ENCODE measurements at places on chromosomes 11 and 22. TPM values are rescaled to one million over a fixed set of nuclear protein-coding genes. Genes with fewer than 3 reads are reported as not detected.
A peak's percentile ranks its signal among the peaks of the same experiment; 100 is the strongest.

The ZW10 gene
- 9.8 TPM for total RNA-seq

The CTTN gene
- total RNA-seq = 240 TPM

- no peak for DNase-seq
Measured at GRCh38 chr11:75152651-75153427, 1.9 kb downstream of the SLCO2B1 start.

The TOMM22 gene
- 36.8 TPM for total RNA-seq

DNA sequence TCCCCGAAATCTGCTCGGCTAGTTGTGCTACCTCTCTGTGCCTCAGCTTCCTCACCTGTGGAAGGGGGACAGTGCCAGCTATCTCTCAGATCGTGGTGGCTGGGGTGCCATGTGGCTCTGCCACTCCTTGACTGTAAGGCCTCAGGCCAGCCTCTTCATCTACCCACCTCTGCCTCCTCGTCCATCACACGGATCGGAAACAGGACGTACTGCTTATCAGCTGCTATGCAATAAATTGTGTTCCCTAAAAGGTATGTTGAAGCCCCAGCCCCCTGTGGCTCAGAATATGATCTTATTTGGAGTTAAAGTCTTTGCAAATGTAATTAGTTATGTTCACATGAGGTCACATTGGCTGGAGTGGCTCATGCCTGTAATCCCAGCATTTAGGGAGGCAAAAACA is 7.8 kb downstream of the PPM1F start:
- no peak for DNase-seq

DNA sequence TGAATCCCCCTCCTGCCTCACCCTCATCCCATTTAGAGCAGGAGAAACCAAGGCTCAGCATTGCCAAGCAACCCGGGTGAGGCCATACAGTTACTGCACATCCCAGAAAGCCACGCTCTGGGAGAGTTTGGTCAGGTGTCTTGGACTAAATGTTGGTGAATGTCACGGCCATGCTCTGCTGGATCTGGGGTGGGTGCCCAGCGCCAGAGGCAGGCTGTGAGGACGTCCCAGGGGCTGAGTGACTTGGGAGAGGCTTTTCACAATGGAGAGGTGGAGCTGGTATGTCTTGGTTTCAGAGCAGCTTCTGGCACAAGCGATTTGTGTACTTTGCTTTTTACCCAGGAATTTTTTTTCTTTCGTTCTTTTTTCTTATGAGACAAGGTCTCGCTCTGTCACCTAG is 6.6 kb downstream of the SERHL2 start:
- no peak for DNase-seq

DNA sequence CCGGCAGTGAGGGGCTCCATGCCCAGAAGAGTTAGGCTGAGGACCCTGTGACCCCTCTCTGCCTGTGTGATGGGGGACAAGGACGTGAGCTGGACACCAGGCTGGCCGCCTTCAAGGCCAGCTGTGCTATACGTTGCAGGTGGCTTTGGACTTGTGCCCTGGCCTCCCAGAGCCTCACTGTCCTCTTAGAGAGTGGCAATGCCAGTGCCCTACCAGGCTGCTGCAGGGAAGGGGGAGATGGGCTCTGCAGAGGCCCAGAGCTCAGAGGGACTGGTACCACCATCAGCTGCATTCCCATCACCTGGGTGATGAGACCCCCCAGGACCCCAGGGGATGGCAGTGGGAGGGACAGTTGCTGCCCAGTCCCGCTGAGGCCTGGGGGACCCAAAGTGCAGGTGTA is 90.4 kb upstream of the SHISAL1 start:
- peak; percentile 14 for DNase-seq

DNA sequence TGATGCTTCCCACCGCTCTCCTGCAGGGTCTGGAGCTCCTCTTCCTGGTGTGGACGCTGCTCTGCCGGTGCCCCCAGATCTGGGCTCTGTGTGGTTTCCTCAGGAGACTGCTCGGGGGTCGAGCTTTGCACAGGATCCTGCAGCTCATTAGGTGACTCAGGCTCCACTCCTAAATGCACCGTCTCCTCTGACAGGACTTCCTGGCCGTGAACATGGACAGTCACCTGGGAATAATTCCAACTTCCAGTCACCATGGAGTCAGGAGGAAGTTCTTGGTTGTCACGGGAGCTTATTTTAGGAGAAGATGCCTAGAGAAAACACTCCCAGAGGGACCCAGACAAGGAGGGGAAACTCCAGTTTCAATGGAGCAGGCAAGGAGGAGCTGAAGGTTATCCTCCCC is 11.9 kb downstream of the ZNF202 start:
- no peak for DNase-seq

The ISX gene
- total RNA-seq = not detected

The MOV10L1 gene
- 2.5 TPM for total RNA-seq

The BATF2 gene
- total RNA-seq = 1.8 TPM

- DNase-seq = no peak
Measured at GRCh38 chr11:121478895-121479697, 26.3 kb upstream of the SORL1-AS1 start.

DNA sequence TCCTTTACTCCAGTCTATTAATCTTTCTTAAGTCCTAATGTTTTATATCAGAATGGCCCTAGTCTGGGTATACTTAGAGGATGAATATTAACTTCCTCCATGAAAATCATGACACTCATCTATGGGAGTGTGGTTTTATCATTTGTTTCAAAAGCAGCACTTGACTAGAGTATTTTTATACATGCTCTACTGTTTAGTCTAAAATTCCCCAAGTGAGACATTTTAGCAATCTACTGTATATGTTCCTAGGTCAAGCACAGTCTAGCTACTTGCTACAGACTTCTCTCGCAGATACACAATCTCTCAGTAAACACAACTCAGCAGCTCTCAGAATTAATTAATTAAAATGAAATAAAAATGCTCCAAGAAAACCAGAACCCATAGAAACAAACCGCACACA is 2.9 kb upstream of the HBB start:
- no peak for DNase-seq

DNA sequence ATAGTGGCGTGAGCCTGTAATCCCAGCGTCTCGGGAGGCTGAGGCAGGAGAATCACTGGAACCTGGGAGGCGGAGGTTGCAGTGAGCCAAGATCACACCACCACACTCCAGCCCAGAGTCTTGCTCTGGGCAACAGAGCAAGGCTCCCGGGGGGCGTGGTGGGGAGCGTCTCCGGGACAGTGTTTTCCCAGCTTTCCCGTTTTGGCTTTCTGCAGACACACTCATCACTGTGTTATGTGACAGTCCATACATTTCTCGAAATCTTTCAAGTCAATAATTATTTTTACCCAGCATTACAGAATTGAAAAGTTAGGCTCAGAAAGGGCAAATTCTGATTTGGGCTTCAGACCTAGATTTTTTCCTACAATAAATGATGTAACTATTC is 31.7 kb downstream of the NEAT1 start:
- DNase-seq = no peak

DNA sequence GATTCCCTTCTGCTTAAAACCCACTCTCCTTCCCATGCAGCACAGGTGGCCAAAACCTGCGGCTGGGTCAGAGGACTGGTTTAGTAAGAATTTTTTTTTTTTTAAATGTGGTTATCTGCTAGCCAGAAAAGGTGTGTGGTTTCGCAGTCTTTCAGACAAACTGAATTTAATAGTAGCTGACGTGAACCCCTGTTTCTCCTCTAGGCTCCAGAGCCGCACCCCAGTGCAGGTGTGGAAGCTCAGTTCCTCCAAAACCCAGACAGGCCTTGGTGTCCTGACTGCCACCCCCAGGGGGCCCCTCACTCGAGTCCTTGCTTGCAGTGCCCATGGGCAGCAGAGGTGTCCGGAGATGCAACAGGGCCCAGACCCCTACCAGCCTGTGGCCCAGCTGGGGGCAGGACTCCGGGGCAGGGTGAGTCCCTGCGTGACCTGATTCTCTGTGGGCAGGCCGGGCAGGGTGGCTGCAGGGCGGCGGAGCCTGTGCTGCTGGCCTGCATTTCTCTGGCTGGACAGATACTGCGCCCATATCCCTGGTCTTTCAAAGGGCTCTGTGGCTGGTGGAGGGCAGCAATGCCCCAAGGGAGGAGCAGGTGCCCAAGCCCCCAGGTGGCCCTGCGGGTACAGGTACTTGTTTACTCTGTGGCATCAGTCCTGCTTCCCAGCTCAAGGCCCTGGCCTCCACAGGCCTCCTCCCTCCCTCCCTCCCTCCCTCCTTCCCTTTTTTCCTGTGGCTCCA is 15.2 kb downstream of the KCNQ1 start:
- DNase-seq = no peak

DNA sequence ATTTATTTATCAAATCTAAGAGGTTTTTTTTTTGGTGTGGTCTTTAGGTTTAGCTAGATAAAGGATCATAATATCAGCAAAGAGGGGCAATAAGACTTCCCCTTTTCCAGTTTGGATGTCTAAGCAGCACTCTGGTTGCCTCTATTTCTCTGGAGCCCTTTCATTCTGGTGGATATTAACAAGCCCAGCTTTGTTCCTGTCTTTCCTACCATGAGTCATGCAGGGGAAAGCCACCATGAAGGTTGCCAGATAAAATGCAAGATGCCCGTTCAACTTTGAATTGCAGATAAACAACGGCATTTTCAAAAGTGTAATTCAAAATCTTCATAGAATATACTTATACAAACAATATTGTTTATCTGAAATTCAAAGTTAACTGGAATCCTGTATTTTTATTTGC is 143.6 kb downstream of the ADAMTS15 start:
- DNase-seq = no peak

- no peak for DNase-seq
Measured at GRCh38 chr11:70335511-70335910, 62.8 kb upstream of the CTTN start.

The MAJIN gene
- not detected for total RNA-seq

DNA sequence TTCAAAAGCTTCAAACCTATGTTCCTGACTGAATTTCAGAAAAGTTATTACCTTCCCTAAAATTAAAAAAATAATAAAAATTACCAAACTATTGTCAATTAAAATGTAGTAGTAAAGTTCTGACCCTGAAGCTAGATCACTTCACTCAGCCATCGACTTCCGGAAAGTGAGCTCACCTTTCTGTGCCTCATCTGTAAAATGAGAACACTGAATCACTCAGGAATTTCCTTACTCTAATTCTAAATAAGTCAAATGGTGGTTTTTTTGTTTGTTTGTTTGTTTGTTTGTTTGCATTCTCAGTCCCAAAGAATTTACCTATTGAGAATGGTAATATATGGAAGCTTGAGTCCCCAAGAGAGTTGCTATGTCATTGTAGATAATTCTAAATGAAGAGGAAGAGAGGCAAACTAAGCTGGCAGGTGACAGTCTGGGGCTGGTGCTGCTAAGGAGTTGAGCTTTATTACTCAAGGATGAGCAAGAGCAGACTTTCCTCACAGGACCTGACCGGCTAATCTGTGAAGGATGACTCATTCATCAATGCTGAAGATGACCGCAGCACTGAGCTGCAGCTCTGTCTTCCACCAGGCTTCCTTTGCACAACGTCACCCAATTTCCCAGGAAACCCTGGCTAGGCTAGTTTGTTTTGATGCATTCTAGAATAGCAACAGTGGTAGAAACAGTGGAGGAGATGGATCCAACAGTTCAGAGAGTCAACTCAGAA is 248.8 kb downstream of the RAB38 start:
- no peak for DNase-seq

GRCh38 chr11:46906609-46907041 is 11.7 kb downstream of the LRP4 start:
- DNase-seq = no peak

- peak; percentile 63 for DNase-seq
Measured at GRCh38 chr11:70397983-70398833, at the start of gene CTTN. CTTN (plus strand) TSS chr11:70398529; CDS start chr11:70407298, 8,769 bp downstream.

The OR8D4 gene
- total RNA-seq = not detected

DNA sequence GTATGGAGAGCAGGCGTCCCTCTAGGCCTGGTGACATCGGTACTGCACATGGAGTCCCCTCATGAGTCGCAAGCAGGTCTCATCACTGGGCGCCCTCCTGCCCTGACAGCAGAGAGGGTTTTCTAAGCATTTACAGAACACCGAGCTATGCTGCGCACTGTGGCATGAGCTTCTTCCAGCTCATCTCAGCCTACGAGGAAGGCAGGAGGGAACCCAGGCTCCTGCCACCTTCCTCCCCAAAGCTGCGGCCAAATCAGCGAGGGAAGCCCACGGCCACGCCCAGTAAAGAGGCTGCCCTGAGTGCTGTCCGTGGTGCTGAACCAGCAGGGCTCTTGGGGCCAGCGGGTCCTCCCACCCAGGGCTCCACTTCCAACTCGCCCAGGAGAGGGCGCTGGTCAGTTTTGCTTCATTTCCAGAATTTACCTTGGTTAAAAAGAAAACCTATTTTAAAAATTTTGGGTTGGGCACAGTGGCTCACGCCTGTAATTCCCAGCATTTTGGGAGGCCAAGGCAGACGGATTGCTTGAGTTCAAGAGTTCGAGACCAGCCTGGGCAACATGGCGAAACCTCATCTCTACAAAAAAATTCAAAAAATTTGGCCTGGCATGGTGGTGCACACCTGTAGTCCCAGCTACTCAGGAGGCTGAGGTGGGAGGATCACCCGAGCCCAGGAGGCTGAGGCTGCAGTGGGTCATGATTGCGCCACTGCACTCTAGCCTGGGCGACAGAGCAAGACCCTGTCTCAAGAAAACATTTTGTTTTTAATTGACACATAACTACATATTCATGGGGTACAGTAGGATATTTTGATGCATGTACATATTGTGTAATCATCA is 34.2 kb downstream of the PHF21B start:
- DNase-seq = peak; percentile 58

DNA sequence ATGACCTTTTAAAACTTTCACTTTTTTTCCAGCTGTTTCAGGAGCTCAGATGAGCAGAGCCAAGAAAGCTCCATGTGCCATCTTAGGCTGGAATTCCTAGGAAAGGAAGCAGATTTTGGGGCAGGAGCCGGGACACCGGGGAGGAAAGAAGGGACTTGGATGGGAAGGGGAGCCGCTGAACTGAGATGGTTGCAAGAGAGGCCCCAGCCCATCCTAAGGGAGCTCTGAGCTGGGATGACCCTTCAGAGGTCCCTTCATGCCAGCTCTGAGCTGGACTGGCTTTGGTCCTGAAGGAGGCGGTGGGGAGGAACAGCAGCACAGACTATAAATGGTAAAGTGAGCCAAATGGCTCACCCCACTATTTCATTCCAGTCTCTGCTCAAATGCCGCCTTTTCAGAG is 55.2 kb upstream of the SLC22A12 start:
- no peak for DNase-seq

The SCO2 gene
- total RNA-seq = 11.0 TPM

GRCh38 chr11:67640021-67640757 is 626 bp upstream of the TBX10 start:
- no peak for DNase-seq

DNA sequence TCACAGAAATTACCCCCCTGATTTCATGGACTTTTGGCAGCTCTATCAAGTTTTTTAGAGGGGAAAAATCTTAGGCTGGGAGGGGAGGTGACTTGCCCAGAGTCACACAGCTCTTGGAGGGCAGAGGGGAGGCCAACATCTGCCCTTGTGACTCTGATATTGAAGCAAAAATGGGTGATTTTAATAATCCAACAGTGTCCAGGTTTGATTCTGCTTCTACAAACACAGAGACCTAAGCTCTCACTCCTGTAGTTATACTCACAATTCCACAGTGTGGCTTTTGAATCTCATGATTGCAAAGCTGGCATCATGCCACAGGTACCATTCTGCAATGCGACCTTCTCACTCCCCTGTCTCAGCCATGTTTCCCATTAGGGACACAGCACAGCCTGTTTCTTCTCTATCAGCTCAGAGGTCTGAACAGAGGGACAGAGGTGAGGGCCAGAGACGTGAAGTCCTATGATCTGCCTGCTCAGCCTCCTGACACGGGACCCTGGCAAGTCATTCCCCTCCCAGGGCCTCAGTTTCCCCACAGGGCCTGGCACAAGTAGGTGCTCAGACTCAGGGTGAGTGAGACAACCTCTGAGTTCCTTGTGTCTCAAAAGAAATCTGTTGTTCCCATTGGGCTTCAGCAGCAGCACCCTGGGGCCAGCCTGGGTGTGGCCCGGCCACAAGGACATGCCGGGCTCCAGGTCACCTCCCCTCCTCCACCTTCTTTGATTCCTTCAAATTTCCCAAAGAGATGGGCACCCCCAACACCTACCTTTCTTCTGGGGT is 766 bp downstream of the APOL2 start:
- DNase-seq = no peak

The PI4KA gene
- total RNA-seq = 62.1 TPM
